ENCODE measurements at places on chromosomes 12 and 14.
A peak's percentile ranks its signal among the peaks of the same experiment; 100 is the strongest.

DNA sequence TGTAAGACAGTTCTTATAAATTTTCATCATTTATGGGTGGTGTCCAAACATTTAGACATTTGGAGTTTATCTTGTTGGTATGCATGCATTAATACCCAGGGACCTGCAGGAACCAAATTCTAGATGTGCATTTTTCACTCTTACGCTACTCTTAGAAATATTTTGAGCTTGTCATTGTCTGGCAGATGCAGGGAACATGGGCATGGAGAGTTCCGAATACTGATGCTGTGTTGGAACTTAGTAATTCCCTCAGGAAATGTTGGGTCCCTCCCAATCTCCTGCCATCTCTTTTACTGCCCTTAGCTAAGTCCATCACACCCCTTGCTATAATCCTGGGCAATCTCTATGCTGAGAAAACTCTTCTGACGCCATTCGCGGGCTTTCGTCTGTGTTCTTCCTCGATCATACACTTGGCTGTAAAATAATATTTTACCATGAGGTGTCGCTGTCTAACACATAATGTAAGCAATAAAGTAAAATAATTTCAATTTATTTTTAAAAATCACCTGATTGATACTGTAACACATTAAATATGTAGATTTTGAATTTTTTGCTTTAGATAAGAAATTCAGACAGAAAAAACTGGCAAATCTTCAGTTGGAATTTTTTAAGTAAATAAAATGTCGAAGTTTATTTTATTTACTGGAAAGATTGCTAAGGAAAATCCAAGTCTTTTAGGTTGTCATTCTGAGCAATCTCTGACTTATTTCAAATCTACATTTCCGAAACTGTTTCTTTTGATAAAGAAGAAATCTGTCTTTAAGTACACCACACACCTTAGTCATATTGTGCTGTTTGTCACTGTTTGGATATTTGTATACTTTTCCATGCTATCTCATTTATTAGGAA is 304.1 kb upstream of the SSTR1 start:
- DNase-seq, result no peak

DNA sequence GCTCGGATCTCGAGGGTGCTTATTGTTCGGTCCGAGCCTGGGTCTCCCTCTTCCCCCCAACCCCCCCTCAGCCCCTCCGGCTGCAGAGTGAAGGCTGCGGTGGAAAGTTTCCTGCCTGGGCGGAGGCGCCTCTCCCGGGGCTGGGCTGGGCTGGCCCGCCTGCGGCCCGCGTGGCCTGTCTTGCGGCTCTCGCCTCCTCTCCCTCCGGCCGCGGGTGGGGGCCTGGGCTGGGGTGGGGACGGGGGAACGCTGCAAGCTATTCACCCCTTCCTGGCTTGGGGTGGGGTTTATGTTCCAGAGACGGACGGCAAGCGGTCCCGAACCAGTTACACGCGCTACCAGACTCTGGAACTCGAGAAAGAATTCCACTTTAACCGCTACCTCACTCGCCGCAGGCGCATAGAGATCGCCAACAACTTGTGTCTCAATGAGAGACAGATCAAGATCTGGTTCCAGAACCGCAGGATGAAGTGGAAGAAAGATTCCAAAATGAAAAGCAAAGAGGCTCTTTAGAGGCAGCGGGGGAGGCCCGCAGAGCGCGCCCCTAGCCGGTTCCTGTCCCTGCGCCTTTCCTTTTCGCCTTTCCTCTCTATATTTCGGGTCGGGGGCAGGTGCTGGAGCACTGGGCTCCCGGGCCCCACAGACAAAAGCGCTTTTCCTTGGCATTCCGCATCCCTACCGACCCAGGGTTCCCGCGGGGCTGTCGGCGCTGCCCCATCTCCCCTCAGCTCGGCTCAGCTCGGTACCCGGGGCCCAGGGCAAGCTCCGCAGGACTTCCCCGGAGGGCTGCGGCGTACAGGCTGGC is 1.3 kb downstream of the HOXC5 start:
- DNase-seq, result no peak

GRCh38 chr14:101458741-101459550 is 102.3 kb upstream of the DIO3 start:
- no peak for DNase-seq

- no peak for DNase-seq
These were observed 25.6 kb upstream of the GCH1 start for GRCh38 chr14:54928216-54928615.

- DNase-seq, result no peak
These were observed 27.1 kb downstream of the LTBP2 start for GRCh38 chr14:74584951-74585350.

- peak; percentile 37 for DNase-seq
These were observed 45.9 kb downstream of the IFNG start for GRCh38 chr12:68113644-68114043.

DNA sequence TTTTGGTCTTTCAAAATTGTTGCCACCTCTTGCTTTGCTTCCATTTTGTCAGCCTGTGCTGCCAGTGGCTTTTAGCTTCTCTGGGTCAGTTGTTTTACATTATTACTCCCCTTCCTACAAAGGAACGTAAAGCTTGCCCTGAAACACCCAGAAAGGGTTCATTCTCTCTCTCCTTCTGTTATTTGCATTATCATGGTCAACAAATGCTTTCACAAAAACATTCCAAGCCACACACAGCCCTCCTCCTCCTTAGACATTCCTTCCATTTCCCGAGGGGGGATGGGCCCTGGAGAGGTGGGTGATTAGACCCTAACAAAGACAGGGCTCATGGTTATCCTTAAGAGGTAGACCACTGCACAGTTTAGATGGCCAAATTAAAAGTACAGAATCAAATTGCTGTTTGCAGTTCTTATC is 60.4 kb upstream of the SINHCAF start:
- no peak for DNase-seq

Data from stimulated activated CD4-positive, alpha-beta T cell treated with anti-CD3 and anti-CD28 coated beads, Interleukin-12 subunit alpha, Interleukin-12 subunit beta, amount 100 ng/mL, for 4 hours (primary cell).